ENCODE measurements at places on chromosomes 3 and 15.

- DNase-seq, result no peak
Measured at GRCh38 chr3:37630441-37630840, 231.2 kb upstream of the CTDSPL start.

DNA sequence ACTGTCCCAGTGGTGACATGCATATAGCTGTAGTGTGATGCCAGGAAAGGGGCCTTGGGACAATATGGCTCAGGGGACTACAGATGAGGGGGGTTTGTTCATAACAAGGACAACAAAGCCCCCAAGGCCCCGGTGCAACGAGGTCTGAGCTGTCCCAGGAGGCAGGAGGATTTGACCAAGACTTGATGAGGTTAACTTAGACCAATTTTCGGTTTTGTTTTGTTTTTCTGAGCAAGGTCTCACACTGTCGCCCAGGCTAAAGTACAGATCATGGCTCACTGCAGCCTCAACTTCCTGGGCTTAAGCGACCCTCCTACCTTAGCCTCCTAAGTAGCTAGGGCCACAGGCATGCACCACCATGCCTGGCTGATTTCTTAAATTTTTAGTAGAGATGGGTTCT is 23.8 kb downstream of the EFCAB12 start:
- DNase-seq, result no peak

DNA sequence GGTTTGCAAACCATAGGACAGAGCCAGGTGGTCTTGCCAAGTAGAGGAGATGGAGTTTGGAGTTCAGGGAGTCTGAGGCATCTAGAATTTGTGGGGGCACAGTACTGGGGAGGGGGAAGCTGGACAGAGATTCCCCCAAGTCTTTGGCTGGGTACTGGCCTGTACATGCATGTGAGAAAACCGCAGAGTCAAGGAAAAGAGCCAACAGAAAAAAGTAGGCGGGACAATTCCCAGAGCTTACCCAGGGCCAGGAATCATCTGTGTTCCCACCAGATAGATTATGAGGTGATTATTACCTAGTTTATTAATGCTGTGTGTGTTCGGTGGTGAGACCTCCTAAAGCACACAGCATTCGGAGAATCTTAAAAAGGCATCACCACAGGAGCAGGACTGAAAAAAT is 11.3 kb downstream of the LYSMD4 start:
- DNase-seq, result no peak

DNA sequence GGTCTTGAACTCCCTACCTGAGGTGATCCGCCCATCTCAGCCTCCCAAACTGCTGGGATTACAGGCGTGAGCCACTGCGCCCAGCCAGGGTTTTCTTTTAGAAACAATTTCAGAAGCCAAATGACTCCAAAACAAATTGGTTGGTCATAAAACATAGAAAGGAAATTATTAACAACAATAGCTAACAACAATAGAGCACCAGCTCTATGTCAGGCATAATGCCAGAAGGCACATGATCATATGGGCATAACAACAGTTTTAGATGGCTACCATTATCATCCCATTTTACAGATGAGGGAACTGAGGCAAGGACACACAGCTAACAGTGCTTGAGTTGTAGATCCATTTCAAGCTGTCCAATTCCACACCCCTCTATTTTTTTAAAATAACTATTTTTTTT is 22.2 kb upstream of the RAF1 start:
- no peak for DNase-seq

DNA sequence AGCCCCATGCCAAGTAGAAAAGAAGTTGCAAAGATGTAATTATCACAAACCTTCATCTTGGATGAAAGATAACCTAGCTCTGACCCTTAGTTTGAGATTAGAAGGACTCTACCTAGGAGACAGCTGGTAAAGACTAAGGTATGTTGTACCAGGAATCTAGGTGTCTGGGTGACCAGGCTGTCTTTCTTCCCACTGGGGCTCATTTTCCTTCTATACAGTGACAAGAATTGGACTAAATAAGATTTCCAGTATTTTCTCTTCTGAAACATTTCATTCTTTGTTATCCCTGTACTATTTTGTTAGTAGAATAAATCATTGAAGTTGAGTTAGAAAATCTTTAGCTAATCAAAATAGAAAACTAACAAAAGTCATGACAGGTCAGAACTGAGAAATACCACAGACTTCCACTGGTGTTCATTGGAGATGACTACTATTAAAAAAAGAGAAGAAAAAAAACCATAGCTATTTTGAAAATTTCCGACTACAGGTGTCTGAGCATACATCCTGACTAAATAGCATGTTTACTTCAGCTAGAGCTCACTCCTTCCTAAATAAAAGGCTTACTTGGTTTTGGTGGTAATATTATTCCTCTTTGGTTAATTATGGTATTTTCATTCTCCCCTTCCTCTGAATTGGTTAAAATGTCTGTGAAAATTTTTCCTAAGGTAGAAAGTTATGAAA is 10.1 kb downstream of the TGFBR2 start:
- DNase-seq, result no peak

DNA sequence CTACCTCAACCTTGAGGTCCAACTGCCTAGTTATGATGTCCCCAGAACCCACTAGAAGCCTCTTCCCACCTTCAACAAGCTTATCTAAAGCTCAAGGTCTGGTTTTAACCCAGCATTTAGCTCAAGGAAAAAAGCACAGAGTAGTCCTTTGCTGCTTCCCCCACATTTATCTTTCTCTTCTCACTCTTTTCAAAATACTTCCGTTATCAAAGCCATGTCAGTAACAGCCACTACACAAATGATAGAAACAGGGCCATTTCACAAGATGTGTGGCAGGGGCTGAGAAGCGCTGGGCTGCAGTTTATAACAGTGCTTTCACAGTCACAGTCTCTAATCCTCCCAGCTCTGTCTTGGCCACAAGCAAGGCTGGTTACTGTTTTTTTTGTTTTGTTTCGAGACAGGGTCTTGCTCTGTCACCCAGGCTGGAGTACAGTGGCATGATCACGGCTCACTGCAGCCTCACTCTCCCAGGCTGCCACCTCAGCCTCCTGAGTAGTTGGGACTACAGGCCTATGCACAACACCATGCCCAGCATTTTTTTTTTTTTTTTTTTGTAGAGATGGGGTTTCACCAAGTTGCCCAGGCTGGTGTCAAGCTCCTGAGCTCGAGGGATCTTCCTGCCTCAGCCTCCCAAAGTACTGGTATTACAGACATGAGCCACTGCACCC is 218.8 kb downstream of the OSBPL10 start:
- DNase-seq, result no peak

GRCh38 chr3:74349015-74349414 is 265.4 kb downstream of the CNTN3 start:
- no peak for DNase-seq

- DNase-seq, result no peak
Measured at GRCh38 chr3:99647081-99647480, 8.7 kb downstream of the COL8A1 start.

DNA sequence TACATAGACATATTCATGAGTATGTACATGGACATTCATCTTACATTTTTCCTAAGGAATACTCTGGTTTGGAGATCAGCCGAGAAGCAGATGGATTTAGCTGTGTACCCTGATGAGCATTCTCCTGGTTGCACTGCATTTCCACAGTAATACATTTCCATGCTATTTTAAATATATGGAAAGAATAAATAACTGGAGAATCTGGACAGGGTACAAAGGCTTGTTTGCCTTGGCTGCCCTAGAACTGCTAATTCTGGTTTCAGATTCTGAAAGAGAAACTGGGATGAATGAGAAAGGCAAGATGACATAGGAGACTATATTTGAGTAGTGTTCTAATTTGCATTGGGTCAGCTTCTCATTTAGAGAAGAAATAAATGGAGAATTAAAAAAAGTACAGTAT is 190.8 kb upstream of the FAM3D start:
- DNase-seq, result no peak

DNA sequence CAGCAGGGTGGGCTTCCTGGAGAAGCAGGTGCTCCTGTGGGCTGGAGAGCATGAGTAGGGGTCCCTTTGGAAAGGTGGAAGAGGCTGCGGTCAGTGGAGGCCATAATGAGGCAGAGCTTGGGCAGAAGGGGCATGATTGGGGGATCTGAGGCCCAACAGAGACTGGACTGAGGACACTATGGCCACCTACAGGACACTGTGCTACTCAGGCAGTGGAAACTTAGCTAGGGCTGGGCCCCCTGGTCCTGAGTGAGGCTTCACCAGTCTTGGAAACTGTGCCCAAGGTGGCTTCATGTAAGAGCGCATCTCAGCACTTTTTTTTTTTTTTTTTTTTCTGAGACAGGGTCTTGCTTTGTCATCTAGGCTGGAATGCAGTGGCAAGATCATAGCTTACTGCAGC is 6.3 kb upstream of the COMMD4 start:
- no peak for DNase-seq

DNA sequence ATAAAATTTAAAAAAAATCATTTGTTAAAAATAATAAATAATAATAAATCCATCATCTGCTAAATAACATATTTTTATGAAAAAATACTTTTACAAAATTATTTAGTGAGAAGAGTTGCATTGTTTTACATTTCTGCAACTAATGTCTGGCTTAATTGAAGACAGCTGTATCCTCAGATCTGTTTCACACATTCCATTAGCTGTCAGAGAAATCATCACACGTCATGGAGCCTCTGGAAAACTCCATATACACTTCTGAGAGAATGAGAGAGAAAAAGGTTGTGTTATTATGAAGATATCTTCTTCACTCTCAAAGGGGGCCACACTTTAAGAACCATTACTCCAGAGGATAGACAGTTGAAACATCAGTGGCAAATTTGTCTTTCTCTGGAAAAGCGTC is 40.8 kb downstream of the CMSS1 start:
- DNase-seq, result no peak

GRCh38 chr15:88571852-88572259 is 25.4 kb upstream of the DET1 start:
- no peak for DNase-seq

DNA sequence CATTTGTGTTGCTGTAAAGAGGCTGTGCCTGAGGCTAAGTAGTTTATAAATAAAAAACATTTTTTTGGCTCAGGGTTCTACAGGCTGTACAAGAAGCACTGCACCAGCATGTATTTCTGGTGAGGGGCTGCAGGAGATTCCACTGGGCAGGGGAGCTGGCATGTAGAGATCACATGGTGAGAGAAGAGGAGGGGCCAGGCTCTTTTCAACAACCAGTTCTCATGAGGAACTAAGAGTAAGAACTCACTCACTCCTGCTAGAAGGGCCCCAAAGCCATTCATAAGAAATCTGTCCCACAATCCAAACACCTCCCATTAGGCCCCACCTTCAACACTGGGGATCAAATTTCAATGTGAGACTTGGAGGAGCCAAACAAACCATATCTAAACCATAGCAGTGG is 214.9 kb upstream of the LMCD1 start:
- no peak for DNase-seq

GRCh38 chr15:31399544-31400171 is 73.0 kb downstream of the KLF13 start:
- no peak for DNase-seq

DNA sequence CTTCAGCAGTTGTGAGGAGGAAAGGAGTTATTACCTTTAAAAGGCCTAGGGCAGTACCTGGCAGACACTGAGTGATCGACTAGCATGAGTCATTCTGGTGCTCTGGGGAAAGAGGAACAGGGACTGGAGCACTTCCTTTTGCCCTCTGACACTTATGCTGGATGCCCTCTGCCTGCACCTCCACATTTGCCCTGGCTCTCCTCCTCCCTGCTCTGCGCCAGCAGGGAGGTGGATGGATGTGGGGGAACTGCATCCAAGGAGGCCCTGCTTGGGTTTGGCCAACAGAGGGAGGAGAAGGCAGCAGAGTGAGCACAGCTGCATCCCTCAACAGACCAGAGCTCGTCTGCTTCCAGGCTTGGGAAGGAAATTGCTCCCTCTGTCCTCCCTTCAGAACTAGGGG is 75.0 kb downstream of the SEMA5B start:
- no peak for DNase-seq

DNA sequence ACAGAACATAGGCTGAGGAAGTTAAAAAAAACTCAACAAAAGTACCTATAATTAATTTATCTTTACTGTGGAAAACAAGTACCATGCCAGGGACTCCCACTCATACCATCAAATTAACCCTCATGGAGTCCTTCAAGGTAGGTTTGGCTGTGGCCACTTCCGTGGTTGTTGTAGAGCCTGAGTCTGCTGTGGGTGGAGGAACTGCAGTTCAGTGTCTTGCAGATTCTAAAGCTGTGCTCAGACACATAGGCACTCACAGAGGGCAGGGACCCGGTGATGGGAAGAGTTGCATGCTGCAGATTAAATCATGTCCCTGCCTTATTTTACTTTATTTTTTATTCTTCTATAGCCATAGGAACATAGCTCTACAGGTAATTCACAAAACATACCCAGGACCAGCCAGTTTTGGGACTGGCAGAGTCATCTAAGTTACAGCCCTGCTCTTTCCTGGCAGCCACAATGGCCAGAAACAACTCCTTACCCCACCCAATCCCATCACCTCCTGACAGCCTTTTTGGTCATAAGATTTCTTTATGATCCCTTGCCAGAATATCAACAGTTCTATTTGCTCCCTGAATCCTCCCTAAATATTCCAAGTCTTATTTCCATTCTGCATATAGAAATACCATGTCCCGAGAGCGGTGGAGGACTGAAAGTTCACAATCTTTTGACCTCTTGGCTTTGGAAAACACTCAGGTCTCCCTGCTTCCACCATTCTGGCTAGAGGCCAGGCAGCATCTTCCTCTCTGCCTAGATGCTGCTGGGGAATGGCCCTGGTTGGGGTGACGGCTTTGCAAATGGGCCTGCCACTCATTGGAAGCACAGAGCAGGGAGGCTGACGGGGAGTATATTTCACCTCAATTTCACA is 193.7 kb downstream of the CHST2 start:
- DNase-seq, result no peak
